ENCODE measurements at places on chromosomes 7 and 10.
A peak's percentile ranks its signal among the peaks of the same experiment; 100 is the strongest.

GRCh38 chr7:90236721-90237289, 8.2 kb upstream of the CFAP69 start:
- DNase-seq, result no peak

GRCh38 chr10:11795101-11795920, 27.8 kb upstream of the PROSER2 start:
- DNase-seq, result no peak

GRCh38 chr10:131094527-131095312, 216.8 kb downstream of the TCERG1L start:
- no peak for DNase-seq

- DNase-seq, result no peak
Measured at GRCh38 chr7:79506481-79506880, 53.0 kb upstream of the MAGI2 start.

DNA sequence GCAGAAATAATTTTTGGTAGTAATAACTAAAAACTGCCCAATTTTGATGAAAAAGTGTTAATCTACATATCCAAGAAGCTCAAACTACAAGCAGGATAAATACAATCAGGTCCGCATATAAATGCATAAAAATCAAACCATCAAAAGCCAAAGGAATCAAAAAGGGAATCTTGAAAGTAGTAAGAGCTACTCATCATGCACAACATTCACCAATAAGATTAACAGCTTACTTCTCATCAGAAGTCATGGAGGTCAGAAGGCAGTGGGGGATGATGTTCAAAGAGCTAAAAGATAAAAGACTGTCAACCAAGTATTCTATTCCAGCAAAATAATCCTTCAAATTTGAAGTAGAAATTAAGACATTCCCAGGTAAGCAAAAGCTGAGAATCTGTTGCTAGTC, 76.4 kb downstream of the CRPPA start:
- DNase-seq, result no peak

DNA sequence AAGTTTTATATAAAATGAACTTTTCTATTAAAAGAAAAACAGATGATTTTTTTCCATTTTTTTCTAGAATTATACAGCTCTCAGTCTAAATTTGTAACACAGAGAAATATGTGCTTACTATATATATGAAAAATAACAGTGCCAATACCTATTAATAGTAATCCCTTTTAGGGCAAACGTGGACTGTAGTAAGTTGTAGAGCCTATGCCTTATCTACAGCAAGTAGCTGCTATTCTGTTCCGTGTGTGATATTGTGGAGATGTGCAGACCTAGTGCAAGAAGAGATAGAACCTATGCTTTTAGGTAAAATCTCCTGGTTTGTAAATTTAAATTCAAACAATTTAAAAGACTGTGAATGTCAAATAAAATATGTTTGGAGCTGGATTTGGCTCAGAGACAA, 72.9 kb downstream of the FAS start:
- no peak for DNase-seq

- DNase-seq, result peak; percentile 38
Measured at GRCh38 chr10:22475651-22476600, 130.6 kb downstream of the SPAG6 start.
